ENCODE measurements at places on chromosomes 12 and 14.

- no peak for DNase-seq
Measured at GRCh38 chr12:31234955-31235867, 90.7 kb downstream of the SINHCAF start.

- no peak for DNase-seq
Measured at GRCh38 chr14:44945264-44945663, 16.5 kb downstream of the KLHL28 start.

DNA sequence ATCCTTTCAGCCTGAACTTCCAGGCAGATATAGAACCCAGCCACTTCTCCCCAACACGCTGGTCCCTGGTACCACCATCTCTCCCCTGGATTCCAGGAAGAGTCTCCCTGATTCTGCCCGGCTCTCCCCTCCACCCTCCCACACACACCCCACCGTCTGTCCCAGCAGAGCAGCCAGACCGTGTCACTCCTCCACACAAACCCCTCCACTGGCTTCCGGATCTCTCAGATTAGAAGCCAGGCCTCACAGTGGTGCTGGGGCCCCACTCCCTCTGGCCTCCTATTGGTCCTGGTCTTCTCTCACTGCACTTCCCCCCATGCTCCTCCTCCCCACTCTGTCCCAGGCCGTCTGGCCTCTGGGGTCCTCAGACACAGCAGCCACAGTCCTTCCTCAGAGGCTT, 52.4 kb upstream of the CDKN3 start:
- DNase-seq = no peak

DNA sequence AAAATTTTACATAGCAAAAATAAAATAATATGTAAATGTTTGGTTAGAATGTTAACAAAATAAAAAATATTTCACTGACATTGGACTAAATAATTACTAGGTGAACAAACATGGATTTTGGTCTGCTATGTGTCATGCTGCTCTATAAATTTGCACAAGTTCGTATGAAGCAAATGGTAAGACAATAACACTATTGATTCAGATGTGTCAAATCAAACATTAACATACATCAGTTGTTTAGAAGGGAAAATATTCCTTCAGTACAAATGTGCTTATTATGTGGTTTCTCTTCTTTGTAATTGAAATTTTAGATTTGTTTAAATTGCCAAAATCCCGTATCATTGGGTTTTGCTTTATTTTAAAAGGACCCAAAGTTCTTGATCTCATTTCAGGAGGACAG, 46.9 kb downstream of the PAWR start:
- DNase-seq = no peak

DNA sequence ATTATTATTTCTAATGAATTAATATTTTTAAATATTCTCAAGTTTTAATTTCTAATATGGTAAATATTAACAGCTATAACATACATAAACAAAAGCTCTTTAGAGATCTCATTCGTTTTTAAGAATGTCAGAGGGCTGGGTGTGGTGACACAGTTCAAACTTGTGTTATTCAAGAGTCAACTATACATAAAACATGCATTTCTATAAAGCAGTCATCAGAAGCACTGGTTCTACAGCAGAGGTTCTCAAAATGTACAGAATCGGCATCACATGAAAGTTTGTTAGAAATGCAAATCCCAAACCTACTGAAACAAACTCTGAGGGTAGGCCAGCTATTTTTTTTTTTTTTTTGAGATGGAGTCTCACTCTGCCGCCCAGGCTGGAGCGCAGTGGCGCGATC, 34.6 kb downstream of the CLIP1 start:
- DNase-seq = no peak

DNA sequence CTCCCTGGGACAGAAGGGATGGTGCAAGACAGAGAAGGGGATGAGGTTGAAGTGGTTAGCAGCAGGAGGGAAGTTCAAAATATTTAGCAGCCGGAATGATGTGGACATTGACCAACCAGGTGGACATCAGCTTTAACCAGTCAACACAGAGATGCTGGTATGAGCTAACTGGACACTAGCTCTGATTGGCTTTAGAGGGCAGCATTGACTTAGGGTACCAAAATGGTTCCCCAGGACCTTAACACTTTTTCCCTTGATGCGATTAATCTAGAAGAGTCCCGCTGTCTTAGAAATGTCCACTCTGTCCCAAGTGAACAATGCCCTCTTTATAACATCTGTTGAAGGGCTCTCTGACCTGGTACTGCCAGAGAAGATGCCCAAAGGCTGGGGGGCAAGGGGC, 134.0 kb upstream of the GSC start:
- no peak for DNase-seq

GRCh38 chr14:95662376-95663186, 23.6 kb upstream of the TCL1B start:
- no peak for DNase-seq

GRCh38 chr12:3991798-3992580, 118.8 kb upstream of the PARP11 start:
- DNase-seq = no peak

GRCh38 chr12:2016862-2017545, 12.7 kb upstream of the DCP1B start:
- no peak for DNase-seq

Data from stimulated activated CD4-positive, alpha-beta T cell treated with anti-CD3 and anti-CD28 coated beads, Interleukin-2, amount 100 ng/mL, for 4 hours (primary cell).